Stimulated activated CD4-positive, alpha-beta T cell treated with anti-CD3 and anti-CD28 coated beads, Interleukin-2, amount 100 ng/mL, for 24 hours (primary cell): ENCODE measurements at places on chromosomes 6 and 20.

DNA sequence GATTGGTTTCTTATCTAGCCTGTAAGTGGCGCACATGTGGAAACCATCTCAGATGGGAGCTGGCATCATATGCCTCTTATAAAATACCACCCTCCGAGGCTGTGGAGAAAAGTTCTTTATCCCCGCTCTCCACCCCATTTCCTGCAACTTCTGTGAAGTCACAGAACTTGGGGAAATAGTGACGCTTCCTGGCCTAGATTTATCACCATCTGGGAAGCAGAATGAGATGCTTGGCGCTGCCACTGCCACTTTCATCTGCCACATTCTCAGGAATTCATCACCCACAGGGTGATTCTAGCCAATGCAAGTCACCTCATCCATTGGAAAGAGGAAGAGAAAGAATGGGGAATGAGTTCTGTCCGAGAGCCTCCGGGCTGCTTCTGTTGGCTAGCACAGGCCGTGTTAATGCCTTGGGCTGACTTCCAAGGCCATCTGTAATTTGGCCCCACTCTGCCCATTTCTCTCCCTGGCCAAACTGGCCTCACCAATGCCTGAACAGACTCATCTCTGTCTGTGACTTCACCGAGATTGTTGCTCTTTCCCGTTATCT lies 148.8 kb upstream of the SOX4 start:
- no peak for DNase-seq

DNA sequence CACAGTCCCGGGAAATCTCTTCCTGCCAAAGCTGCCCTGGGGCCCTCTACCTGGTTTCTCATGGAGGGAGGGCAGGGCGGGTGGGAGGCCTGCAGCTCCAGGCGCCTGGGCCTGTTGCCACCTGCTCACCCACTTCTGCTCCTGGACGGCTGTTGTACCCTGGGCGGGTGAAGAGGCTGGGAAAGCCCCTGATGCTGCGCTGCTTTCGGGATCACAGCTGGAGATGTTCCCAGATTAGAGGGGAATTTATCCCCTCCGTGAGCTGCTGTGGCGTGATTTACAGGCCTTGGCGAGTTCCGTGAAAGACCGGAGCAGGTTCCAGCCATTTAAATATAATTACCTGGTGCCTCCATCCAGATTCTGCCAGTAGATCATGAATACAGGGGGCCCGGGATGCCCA lies 12.3 kb upstream of the VSTM2L start:
- no peak for DNase-seq

DNA sequence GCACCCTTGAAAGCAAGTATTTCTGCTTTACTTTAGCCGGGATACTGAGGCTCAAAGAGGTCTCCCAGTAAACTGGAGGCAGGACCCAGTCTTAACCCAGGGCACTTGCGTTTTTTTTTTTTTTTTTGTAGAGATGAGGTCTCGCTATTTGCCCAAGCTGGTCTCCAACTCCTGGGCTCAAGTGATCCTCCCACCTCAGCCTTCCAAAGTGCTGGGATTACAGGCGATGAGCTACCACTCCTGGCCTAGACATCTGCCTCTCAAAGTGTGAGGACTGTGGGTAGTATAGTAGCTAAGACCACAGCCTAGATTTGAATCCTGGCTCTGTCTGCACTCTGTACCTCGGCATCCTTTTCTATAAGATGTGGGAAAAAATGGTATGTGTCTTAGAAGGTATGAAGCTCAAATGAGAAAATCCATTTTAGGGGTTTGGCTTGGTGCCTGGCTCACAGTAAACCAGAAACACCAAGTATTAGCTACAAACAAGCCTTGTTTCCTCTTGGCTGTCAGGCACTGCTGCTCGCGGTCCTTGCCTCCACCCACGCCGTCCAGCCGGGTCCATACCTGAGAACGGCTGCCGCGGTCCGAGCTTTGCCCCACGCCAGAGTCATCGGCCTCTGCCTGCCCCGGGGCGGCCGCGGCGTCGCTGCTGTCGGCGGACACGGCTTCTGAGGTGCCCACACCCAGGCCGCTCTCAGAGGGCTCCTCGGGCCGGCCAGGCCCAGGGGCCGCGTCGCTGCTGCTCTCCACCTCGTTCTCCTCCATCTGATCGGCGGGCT lies 1.2 kb downstream of the ZNF335 start:
- DNase-seq, result no peak

GRCh38 chr6:88111991-88112390 lies 54.2 kb downstream of the CNR1 start:
- DNase-seq, result no peak

DNA sequence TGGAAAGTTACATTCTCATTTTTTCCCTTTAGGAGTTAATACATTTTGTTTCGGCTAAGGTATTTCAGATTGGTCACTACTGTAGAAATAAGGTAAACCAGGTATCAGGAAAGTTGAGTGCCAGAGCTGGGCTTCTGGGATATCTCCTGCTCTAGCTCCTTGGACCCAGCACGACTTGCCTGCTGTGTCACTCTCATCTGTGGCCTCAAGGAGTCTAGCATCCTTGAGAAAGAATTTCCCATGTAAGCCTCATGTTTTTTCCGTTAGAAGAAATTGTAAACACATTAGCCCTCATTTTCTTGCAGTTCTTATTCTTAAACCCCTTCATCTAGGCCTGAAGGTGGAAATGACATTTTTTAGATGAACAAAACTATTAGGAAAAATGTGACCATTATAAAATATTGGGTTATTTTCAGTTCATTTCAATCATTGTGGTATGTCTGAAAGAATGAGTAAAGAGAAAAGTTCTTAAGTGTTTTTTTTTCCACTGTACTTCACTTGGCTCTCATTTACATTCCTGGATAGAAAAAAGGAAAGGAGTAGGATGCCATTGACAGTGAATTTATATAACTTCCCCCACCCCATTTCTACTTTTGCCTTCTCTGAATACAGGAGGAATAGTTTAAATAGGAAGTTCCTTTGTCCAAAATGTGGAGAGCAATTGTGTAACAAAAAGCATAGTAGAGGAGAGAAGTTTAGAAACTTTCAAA lies 46.7 kb downstream of the CD2AP start:
- no peak for DNase-seq

GRCh38 chr6:139473731-139474130 lies 99.3 kb upstream of the CITED2 start:
- DNase-seq, result no peak

GRCh38 chr20:41467690-41468089 lies 101.1 kb upstream of the EMILIN3 start:
- DNase-seq, result no peak
